ENCODE measurements at places on chromosomes 2 and 18.
A peak's percentile ranks its signal among the peaks of the same experiment; 100 is the strongest.

- DNase-seq, result no peak
These were observed 196.5 kb downstream of the SATB2 start for GRCh38 chr2:199261239-199261638.

DNA sequence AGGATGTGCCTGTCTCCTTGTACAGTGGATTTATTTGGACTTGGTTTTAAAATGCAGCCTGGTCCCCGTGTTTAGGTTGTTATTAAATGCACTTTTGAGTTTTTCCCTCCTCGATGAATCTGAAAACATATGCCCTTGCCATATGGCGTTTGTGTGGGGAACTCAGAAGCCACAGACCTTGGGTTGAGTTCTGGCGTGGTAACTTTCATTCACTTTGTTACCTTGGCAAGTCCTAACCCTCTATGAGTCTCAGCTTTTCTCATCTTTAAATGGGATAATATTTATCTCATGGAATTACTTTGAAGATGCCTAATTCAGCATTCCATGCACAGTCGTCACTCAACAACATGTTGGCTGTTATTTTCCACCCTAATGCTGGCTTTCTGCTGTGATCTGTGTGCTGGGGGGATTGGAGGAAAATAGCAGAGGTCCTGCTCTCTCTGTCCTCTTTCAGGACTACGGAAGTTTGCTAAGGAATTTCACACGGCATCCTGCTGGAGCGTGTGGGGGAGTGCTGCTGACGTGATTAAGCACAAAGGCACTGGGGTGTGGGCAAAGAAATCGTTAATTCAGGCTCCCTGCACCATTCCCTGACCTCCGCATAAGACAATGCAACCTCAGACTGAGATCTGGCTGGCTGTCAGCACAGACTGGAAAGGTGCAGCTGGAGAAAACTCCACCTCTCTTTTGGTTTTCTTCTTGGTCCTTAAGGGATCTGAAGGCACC, 61.7 kb downstream of the LDLRAD4 start:
- peak; percentile 3 for DNase-seq

- DNase-seq, result no peak
These were observed 61.8 kb downstream of the ACAA2 start for GRCh38 chr18:49751427-49752094.

DNA sequence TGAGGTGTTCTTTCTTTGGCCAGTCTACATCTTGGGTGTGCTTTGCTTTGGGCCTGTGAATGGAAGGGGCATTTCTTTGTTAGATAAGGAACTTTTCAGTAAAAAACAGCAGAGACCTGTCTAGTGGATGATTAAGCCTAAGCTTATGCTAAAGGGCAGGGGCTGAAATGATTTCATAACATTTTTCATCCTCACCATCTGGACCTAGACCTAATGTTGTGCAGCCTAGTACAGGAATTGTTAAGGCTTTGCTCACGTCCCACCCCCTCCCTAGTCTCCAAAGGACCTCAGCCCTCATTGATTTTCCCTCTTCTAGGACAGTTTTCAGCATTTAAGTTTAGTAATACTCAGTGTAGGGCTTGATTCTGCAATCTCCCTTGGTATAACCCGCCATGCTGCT, 111.8 kb downstream of the PRKCE start:
- no peak for DNase-seq

DNA sequence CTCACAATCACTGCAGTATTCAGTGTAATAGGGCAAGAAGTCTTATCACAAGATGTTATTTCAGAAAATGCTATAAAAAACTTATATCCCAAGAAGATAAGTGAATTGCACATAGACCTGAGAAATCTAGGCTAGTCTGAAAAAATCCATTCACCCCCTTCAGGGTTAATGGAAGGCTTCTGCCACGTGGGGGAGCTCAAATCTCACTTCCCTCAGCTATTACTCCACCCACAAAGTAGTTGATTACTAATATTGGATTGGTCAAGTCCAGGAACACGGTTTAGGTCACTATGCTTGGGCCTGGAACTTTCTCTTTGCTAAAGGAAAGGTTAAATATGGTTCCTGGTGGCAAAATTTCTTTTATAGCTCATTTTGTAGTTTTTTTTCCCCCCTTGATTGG, 51.2 kb upstream of the ADAM23 start:
- DNase-seq, result no peak

- DNase-seq, result no peak
These were observed 2.2 kb upstream of the MAPRE2 start for GRCh38 chr18:35038881-35039491.

- DNase-seq, result no peak
These were observed 83.6 kb downstream of the COLEC12 start for GRCh38 chr18:416930-417329.

- DNase-seq, result no peak
These were observed 7.0 kb upstream of the NDUFV2 start for GRCh38 chr18:9095297-9096006.

DNA sequence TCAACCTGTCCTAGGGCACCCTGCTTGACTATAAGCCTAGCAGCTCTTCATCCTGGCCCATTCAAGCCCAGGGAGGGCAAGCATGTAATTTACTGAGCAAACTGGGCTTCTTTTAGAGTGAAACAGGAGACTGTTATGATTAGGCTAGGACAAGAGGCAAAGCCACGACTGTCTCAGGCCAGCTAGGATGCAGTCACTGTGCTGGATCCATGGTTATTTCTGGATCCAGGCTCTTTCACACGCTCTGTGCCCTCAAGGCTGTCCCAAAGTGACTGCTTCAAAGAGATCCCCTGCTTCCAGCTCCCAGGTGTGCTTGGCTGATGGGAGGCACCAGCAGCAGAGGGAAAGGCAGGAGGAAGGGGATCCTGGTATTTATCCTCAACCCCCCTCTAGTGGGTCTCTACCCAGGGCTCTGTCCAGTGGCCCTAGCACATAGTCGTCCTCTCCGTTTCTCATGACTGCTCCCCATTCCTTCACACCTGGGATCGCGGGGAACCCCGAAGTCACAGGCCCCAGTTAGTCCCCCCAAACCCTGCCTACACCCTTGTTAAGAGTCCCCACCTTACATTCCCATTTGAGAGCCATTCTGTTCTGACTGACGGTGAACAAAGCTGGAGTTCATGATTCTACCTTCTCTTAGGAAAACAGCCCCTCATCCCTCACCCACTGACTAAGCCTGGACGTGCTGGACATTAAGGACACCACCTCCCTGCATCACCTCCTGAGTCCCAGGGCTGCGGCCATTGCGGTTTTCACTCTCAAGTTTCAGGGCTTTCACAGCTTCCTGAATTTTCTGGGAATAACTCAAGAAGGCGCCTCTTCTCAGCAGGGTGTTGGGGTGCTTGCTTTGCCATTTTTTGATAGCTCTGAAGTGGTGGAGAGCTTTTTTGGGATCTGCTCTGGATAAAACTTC, 63.2 kb downstream of the POLR1A start:
- DNase-seq, result no peak

DNA sequence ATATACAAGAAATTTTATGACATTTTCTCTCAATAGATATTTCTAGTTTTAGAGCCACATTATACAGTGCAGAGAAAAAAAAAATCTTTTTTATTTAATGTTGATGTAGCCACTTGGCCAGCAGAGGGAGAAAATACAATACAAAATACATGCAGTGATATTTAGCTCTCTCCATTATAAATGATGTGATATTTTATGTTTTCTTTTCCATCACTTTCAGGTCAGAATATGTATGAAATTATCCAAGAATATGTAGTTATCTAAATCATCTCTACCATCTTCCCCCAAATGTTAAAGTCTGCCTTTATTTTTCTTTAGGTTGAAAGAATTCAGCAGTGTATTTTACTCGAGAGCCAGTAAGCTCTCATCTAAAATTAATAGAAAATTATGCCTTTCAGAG, 533.6 kb upstream of the FSHR start:
- no peak for DNase-seq

GRCh38 chr2:239719791-239720360, 305.3 kb downstream of the NDUFA10 start:
- peak; percentile 32 for DNase-seq

- no peak for DNase-seq
These were observed 137.7 kb downstream of the CD8B2 start for GRCh38 chr2:106624787-106625380.

DNA sequence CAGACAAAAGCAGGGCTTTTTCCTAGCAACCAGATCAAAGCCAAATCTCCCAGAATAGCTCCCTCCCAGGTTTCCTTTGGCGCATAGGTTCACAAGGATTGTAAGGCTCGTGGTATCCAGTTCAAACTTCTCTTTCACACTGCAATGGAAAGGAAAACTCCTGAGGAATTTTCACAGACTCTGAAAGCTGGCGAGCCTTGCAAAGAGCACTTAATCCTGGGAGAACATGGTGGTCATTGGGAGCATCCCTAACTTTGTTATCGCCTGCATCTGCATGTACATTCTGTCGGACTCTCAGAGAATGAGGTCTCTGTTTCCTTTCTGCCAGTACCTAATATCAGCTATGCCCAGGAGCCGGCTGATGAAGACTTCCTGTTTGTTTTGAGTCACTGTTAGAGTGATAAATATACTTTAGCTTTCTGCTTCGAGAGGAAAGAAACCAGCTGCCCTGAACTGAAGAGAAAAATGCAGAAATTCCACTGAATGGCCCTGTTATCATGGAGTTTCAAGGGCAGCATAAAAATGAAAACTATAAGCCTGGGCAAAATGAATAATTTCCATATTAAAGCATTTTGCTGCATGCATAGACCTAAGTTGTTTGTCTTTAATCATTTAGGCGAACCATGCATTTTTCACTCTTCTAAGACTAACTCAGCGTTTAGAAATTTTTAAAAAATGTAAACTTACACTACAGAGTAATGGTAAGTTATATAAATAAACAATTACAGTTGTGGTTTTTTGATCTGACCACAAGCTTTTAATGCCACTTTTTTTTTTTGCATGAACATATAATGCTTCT, 76.4 kb upstream of the ZEB2 start:
- no peak for DNase-seq

- no peak for DNase-seq
These were observed 50.9 kb downstream of the KDM3A start for GRCh38 chr2:86492048-86492453.

- DNase-seq, result no peak
These were observed 24.4 kb upstream of the TRPM8 start for GRCh38 chr2:233892793-233893192.

- no peak for DNase-seq
These were observed 120.3 kb upstream of the UXS1 start for GRCh38 chr2:106314444-106314843.

GRCh38 chr18:35707674-35708073, 126.1 kb downstream of the GALNT1 start:
- no peak for DNase-seq

GRCh38 chr18:79940814-79941472, 10.5 kb downstream of the SLC66A2 start:
- no peak for DNase-seq

GRCh38 chr2:156763174-156763573, 327.0 kb downstream of the GPD2 start:
- no peak for DNase-seq

GRCh38 chr18:60024857-60025256, 125.1 kb downstream of the PMAIP1 start:
- no peak for DNase-seq

DNA sequence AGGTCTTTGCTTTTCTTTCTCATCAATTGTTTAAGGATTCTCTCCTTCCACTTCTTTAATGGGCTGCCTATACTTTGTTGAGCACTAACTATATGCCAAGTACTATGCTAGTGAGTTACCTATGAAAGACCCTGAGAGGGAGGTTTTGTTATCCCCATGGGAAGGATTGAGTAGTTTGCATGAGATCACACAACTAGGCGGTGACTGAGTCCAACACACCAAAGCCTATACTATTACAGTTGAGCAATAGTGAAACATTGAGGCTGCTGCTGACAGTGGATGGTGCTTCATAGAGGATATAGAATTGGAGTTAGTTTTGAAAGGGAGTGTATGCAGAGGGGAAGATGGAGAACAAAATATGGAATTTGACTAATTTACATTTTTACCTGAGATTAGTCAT, 15.8 kb downstream of the NABP1 start:
- DNase-seq, result no peak

DNA sequence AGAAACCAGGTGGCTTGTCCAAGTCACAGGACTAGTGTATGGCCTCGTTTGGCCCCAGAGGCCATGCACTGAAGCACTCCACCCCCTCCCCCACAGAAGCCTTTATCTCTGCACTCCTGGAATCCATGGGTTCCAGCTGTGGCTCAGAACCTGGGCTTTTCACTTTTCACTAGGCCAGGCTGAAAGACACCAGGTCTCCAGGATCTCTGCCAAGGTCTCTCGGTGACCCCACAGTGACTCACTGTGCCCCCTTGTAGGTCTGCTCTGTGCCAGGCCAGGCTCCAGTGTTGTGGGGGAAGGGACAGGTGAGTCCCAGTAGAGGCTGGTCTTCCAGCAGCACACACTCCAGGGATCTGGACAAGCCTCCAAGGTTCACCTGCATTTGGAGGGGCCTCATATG, 31.0 kb upstream of the GLI2 start:
- DNase-seq, result no peak

DNA sequence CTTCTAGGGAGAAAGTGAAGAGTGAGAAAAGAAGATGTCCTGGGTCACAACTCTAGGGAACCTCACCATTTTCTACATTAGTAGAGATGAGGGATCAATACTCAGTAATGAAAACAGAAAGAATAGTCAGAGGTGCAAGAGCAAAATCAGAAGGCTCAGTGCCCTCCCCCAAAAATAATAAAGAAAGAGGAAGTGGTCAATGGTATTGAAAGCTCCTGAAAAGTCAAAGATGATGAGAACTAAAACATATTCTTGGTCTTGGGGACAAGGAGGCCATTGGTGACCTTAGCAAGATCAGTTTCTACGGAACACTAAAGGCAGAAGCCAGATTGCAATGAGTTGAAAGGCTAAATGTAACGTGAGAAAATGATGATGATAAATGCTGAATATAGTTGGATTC, 24.5 kb upstream of the MYO1B start:
- no peak for DNase-seq

DNA sequence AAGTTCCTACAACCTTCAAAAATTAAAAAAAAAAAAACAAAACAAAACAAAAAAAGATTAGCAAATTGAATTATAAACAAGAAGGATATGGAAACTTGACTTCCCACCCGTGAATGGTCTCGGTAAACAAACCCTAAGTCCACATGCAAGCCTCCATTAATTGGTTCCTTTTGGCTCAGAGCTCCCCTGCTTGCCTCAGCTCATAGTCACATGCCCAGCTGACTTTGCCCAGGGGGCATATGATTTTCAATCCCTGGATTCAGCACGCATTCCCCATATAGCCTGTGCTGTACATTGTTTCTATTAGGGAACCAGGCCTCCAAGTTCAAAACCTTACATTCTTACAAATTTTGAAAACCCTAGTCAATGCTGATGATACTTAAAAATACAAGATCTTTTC, 95.0 kb downstream of the PID1 start:
- no peak for DNase-seq
